ENCODE measurements at places on chromosomes 4 and X.

DNA sequence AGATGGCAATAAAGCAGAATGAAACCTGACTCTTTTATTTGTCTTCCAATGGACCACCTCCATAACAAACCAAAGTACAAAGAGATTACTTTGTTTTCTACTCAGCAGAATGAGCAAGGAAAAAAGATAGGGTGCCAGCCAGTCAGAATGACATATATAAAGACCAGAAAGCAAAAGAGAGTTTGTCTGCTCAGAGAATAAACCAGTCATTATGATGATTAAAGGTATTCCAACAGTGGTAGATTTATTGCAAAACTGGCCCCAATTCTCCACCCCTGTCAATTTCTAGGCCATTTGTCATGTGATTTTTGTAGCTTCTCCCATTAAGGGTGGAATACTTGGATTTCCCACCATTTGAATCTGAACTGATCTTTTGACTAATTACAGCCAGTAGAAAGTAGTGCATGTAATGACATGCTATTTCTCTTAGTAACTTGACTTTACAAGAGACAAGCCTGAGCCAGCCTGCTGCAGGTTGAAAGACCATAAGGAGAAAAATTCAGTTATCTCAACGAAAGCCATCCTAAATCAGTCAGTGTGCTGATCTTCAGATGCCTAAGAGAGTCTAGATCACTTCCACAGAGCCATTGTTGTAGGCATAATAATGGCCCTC, 203.1 kb downstream of the EPHA5 start:
- DNase-seq, result no peak

- DNase-seq, result no peak
These were observed 199.4 kb downstream of the MAPK10 start for GRCh38 chr4:86160426-86160825.

GRCh38 chrX:151790481-151791160, 56.1 kb downstream of the CNGA2 start:
- no peak for DNase-seq

DNA sequence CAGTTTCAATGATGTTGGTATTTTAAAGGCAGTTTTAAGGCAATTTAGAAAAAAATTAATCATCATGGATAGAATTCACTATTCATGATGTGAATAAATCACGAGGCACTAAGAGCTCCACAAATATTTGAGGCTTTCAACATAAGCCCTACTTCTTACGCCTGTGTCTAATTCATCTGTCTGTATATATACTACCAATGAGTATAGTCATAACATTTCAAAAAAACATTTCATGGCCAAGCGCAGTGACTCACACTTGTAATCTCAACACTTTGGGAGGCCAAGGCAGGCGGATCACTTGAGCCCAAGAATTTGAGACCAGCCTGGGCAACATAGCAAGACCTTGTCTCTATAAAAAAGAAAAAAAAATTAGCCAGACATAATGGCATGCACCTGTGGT, 56.5 kb downstream of the FBXL5 start:
- no peak for DNase-seq

DNA sequence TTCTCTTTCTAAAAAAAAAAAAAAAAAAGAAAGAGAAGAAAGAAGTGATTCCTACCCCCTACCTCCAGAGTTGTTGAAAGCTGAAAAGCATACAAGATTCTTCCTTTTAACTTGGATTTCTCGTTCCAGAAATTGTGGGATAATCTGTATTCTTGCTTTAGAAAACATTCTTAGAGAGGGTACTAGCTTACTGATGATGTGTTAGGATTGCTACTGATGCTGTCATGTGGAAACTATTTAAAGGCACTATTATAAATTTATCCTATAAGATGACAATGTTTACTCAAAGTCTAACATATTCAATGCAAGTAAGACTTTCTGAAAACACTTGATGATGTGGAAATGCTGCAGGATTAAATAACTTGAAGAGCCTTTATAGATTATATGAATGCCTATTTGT, 204.0 kb upstream of the PUDP start:
- DNase-seq, result no peak

DNA sequence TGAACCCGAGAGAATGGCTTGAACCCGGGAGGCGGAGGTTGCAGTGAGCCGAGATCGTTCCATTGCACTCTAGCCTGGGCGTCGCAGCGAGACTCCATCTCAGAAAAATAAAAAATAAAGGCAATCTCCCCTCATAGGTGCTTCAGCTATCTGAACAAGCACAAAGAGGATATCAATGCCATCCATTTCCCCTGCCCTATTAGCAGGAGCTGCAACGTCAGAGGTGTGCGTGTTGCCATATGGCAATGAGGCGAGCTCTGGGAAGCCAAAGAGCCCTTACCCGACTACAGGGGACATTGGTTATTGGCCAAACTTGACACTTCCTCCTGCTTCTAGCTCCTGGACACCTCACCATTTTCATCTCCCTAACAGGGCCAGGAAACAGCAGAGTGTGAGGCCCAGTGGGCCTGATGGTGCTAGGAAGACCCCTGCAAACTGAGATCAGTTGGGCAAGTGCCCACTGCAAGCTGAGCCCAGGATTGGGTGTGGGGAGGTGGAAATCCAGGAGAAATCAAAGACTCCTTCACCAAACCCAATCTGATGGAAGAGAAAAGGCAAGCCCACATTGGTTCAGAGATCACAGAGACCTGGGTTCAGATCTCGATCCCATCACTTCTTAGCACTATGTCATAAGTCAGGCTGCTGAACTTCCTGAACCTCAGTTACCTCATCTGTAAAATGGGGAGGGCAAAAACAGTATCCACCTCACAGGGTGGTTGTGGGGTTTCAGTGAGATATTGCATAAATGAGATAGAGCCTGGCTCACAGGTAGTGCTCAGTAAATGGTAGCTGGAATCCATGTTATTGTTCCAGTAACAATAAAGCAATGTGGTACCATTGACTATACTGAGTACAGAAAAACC, 21.2 kb downstream of the SLC25A5 start:
- no peak for DNase-seq

DNA sequence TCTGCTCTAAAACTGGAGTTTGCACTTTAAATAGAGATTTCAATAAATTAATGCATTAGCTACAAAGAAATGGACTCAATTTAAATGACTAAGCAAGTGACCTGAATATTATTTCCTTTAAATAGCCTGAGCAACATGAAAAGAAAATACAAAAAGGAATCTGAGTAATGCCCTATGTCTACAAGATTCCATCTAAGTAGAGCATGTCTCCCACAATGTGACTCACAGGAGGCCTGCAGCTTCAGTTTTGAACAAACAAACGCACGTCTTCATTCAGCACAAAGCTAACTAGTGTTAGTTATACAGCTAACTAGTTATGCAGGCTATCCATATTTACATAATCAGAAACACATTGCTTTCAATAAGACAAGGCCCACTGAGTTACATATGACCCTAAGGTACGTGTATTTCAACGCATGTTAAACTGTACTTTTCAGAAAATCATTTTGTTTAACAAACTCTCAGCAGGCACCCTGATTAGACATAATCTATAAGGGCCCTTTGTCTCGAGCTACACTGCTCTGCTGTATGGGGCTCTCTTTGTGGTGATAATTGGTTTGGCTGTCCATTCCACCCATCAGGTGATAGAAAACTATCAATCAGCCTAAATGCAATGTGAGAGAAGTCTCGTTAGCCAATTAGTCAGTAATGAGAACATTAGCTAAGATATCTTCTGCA, 116.5 kb downstream of the MAML3 start:
- DNase-seq, result no peak
